Myocyte (in vitro differentiated cells): ENCODE measurements at places on chromosomes 2 and 18. TPM values are rescaled to one million over a fixed set of nuclear protein-coding genes. Genes with fewer than 3 reads are reported as not detected.

DNA sequence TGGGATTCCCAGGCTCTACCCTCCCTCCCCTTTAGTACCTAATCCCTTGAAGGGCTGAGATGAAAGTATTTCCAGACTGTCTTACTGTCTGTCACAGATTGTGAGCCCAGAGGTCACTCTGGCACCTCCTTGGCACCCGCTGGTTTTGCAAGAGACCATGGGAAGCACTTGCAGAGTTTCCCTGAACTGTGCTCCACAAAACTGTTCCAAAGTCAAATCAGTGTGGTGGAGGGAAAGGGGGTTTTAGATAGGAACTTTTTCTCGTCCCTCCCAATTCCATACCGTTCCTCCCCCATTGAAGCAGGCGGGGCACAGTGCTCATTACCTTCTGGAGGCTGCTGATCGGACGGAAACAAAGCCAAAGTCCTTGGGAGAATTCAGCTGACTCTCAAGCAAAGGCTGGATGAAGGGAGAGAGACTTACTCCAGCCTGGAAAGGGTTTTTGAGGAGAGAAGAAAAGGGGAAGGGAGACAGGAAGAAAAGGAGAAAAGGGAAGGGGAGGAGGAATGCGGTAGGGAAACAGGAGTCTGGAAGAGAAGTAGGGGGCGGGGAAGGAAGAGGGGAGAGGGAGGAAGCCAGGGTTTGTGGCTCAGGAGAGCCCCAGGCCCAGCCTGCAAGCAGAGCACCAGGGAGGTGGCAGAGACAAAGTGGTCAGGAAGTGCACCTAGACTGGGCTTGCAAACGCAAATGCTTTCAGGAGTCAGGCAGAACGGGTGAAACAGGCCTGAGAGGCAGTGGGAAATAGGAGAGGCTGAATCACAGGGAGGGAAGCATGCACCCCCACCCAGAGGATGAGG lies 88.4 kb upstream of the SP3 start:
- DNase-seq: no peak

DNA sequence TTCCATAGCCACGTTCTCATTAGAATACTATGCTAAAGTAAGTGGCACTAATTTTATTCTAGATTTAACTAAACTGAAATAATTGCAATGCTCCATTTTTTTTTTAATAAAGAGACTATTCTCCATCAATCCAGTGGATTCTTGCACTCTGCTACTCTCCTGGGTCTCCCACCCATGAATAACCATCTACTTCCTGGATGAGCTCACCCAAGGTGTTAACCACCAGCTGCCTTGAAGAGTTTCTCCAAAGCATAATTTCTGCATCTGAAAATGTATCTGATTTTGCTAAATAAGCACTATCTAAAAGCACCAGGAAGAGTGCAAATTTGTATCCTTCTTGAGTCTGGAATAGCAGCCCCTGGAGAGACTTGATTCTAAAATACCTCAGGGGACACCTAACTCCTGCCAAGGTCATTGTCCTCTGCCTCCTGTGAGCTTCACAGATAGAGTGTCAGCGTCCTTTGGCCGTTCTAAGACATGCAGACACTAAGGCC lies 41.6 kb upstream of the SH3BP4 start:
- no peak for DNase-seq

DNA sequence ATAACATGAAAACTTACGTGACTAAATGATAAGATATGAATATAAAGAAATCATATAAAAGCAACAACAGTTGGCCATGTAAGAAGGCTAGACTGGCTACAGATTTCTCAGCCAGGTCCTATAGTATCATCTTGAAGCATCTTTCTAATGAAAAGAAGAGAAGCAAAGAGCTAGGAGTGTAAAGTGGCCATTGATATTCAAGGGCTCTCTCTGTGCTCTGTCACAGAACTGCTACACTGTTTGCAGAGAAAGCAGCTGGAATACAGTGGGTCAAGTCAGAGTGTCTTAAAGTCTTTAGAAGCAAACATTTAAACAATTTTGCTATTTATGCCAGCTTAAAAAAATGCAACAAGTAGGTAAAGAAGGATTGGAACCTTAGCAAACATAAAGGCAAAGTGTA lies 118.8 kb downstream of the SCN9A start:
- DNase-seq: no peak

DNA sequence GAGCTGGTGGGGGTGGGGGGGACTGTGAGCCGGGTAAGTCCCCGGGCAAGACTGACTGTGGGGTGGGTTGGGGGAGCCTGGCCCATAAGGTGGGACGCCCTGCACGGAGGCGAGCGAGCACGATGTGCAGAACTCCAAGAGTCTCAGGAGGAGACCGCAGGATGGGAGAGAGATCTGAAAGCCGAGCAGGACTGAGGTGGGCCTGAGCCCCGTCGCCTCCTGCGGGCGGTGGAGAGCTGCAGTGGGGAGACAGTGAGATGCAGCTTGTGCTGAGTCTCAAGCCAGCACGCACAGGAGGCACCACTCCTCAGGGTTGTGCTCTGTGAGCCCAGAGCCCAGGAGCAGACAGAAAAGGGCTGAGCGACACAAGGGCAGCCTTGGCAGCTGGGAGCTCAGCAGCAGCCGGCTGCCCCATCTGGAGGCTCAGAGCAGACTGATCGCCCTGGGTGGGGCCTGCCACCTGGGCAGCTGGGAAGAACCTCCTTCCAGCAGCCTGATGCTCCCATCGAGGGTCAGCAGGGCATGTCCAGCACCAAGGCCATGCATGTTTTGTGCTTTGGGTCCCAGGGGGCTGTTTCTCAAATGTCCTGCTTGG lies 15.9 kb downstream of the ARHGEF4 start:
- DNase-seq: no peak

DNA sequence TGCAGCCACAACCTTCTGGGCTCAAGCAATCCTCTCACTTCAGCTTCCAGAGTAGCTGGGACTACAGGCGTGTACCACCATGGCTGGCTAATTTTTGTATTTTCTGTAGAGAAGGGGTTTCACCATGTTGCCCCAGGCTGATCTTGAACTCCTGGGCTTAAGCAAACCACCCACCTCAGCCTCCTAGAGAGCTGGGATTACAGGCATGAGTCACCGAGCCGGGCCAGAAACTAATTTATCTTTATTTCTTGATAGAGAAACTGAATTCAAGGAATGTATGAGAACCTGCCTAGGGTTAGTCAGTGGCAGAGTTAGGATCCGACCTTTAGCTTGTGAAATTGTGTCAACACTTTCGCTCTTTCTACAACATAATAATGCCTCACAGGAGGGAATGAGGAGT lies 19.3 kb upstream of the ITGAV start:
- no peak for DNase-seq

- DNase-seq: no peak
Observed at GRCh38 chr2:20627712-20628380, 23.1 kb downstream of the HS1BP3 start.

DNA sequence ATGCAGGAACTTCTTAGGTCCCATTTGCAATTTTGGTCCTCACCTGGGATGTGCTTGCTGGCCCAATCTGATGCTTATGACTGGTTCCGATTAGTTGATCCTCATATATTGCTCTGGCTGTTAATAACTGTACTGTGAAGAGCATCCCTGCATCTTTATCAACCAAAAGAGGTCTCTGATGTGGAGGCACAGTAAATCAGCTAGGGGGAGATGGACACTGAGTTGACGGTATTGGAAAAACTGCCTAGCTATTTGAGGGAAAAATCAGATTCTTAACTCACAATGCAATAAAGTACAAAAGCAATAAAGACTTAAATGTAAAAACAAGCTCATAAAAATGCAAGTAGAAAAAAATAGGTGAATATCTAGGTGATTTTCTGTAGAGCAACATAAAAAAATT lies 188.0 kb upstream of the TCF4 start:
- no peak for DNase-seq

GRCh38 chr2:105752691-105753358 lies 8.1 kb downstream of the NCK2 start:
- DNase-seq: no peak

DNA sequence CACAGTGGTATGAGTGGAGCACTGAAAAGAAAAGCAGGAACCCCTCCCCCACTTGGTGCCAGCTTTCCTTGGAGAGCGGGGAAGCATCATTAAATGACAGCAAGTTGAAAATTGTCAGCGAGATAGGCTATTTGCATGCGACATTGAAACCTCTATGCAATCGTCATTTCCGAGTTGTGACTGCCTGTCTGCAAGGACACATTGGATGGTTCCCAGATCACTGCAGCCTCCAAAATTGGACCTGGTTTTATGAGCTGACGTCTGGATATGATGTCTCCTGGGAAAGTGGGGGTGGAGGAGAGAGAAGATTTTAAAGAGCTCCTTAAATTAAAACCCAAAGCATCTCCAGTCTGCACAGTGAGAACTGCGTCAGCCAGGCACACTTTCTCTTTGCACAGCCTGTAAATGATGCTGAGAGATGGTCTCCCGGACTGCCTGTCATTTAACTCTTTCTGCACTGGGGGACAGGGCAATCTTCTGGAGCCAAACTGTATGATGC lies 57.8 kb upstream of the KIF5C start:
- DNase-seq: no peak

DNA sequence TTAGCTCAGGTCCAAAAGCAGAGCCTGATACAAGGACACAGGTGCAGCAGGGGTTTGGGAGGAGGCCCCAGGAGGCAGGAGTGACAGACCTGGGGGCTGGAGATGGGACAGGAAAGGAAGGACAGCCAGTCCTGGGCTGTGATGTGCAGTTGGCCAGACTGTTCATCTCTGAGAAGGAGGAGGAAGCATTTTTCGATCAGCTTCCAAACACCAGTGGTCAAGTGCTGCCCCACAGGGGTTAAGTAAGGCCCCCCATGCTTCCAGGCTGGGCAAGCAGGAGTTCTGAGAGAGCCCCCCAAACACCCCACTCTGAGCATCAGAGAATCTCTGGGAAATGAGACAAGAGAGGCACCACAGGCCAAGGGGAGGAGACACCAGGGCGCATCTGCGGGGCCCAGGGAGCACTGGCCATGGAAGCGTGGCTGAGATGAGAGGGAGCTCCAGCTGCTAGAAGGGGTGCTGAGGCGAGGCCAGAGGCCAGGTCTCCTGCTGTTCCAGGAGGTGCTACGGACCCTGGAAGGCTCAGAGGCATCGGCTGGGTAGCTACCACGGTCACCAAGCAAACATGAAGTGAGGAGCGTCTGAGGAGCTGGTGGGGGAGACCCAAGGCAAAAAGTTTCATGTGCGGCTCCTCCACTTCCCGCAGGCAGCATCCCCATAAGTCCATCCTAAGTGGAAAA lies 5.6 kb upstream of the HDAC4 start:
- DNase-seq: no peak

GRCh38 chr18:56945171-56946083 lies 201.5 kb upstream of the BOD1L2 start:
- DNase-seq: no peak

GRCh38 chr2:108215794-108216211 lies 24.0 kb upstream of the SULT1C3 start:
- peak; percentile 68 for DNase-seq

- DNase-seq: no peak
Observed at GRCh38 chr2:15720561-15721307, 129.1 kb downstream of the DDX1 start.

DNA sequence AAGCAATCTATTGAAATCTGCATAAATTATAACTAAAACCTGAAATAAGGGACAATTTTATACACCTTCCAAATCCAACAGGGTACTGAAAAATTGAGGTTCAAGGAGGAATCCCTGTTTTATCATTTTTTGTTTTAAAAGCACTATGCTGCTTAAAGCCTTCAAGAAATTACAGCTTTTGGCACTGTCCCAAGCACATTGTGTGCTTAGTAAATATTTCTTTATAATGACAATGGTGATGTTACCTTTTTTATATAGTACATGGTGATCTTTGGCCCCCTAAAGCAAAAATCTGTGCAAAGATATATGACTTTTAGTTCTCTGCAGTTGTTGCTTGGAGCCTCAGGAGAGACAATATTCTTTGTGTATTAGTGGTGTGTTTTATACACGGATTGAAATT lies 71.6 kb upstream of the EFEMP1 start:
- no peak for DNase-seq

DNA sequence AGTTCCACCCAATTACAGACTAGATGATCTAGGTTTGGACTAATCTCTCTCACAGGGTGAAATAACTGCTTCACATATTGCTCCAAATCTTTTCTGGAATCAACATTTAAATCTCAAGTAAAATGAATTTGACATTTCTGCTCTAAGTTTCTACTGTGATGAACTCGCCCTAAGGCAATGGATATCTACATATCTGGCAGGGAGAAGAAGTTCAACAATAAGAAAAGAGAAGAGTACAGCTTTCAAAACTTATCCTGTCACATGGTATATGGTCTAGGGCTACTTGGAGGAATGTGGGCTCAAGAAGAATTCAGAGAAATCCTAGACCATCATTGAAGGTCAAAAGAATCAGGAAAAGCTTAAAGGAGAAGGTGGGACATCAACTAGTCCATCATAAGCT lies 440.2 kb downstream of the MBD2 start:
- no peak for DNase-seq

DNA sequence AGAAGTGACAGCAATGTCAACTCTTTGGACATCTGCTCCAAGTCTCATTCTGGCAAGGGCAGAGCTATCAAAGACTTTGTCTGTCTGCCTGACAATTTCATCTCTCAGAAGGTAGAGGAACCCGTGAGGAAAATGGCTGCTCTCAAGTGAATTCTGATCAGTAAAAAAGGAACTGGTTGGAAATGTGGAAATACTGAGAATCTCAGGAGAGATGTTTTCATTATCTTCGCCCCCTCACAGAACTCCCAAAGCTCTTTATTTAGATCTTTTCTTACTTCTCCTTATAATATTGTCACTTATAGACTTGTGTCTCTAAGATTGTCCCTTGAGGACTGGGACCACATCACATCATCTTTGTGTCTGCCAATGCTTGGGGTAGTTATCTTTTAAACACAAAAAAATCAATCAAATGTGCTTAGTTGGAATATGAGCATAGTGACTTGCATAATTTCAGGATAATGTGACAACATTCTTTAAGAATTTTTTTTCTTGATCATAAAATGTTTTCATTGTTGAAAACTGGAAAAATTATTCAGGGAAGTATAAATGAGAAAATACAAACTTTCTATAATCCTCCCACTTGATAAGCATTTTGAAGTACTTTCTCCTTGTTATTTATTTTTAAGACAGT lies 68.2 kb upstream of the ITGB6 start:
- no peak for DNase-seq

- DNase-seq: no peak
Observed at GRCh38 chr2:2877427-2877826, 500.2 kb downstream of the EIPR1 start.

Gene CNGA3
- 0.10 TPM in 1 of 2 replicates, not detected in the other for total RNA-seq

Gene TMEM198
- 5.8 and 9.0 TPM in 2 replicates for total RNA-seq

Gene CD8B
- not detected in 2 replicates for total RNA-seq

Gene EGR4
- total RNA-seq: not detected in 2 replicates

Gene LRRC30
- not detected in 2 replicates for total RNA-seq

Gene DCDC2C
- not detected in 2 replicates for total RNA-seq

Gene CDH20
- not detected in 2 replicates for total RNA-seq
